Activated CD4-positive, alpha-beta T cell treated with anti-CD3 and anti-CD28 coated beads for 24 hours (primary cell): ENCODE measurements at places on chromosomes 5 and 9.

DNA sequence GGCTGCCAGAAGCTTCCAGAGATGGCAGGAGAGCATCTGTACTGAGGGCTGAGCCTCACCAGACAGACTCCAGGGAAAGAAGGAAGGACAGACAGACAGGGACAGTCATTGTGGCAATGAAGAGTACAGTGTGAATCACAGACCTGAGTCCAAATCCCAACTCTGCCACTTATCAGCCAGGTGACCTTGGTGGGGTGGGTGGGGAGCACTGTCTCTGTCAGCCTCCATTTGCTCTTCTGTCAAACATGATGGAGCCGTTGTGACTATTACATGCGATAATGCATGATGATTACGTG lies 85.9 kb upstream of the FSTL4 start:
- no peak for DNase-seq

DNA sequence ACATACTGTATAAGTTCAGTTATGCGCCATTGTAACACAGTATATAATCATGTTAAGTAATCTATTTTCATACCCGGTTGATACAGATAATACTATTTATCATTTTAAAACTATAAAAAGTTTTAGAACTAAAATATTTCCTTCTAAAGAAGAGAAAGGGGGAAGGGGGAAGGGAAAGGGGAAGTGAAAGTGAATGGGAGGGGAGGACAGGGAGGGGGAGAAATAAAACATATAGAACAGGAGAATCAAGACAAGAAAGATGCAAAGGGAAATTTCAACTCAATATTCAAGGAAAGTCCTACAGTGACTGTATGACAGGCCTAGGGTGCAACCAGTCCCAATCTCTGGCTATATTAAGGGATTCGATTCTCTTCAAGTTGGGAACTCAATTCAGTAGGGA lies 1278.8 kb downstream of the MAT2B start:
- DNase-seq = no peak

DNA sequence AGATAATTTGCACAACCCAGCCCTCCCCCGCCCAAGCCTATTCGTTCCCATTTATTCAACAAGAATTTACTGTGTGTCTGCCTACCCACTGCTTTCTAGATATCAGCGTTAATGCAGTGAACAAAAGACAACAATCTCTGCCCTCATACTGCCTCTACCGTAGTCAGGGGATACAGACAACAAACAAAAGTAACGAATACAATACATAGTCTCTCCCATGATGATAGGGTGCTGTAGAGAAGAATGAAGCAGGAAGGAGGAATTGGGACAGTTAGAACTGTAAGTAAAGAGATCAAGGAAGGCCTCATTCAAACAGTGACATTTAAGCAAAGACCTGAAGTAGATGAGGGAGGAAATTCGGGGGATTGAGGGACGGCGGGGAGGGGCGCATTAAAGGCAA lies 1.7 kb downstream of the GFM2 start:
- no peak for DNase-seq

- no peak for DNase-seq
Measured at GRCh38 chr9:123438321-123438720, 82.3 kb downstream of the CRB2 start.

- DNase-seq = no peak
Measured at GRCh38 chr5:172076761-172077244, 70.4 kb upstream of the FBXW11 start.

DNA sequence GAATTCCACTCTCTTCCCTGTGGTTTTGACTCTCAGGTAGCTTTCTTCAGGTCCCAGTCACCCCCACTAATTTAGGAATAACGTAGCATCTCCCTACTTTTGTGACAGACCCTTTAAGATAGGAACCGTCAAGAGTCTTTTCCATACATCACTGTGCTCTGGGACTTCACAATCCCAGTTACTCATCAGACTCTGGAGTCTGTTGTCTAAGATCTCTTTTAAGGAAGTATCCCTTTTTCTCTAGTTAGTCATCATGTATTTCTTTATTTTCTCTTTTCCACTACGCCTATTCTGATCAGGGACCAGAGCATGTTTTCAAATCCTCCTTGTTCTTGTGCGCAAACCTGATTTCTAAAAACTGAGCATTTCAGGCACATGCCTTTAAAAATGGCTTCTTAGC lies 143.0 kb downstream of the GOLPH3 start:
- DNase-seq = no peak

GRCh38 chr9:120446671-120447070 lies 133.3 kb downstream of the CDK5RAP2 start:
- no peak for DNase-seq

DNA sequence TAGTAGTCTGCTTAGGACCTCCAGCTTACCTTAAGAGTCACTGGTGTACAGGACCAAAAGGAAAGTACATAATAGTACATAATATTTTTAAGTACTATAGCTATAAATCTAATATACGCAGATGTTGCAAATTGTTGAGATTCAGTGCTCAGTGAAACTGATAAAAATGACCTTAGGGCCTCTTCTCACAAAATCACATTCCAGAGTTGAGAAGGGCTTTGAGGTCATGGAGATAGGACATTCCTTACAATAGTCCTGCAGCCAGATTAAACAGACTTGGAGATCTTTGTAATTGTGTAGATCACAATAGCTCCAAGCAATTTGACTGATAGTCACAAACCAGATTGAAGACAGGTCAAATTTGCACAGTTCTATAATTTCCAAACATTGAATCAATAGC lies 37.7 kb upstream of the PCSK1 start:
- DNase-seq = no peak

DNA sequence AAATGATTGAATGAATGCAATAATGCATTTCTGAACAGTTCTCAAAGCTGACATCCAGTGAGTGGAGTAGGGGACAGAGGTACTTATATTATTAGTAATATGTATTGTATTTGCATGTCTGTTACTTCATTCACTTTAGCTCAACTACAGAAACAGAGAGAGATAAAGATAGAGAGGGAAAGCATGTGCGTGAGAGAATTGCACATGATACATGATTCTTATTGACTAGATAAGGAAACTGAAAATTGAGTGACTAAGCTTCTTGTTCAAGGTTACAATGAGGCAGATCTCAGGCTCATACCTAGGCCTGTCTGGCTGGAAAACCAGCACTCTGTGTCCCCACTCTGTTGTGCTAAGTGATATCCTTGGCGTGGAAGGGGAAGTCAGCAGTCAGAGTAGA lies 337.7 kb upstream of the KLF4 start:
- DNase-seq = no peak

GRCh38 chr9:14838701-14839100 lies 71.5 kb downstream of the FREM1 start:
- DNase-seq = no peak

DNA sequence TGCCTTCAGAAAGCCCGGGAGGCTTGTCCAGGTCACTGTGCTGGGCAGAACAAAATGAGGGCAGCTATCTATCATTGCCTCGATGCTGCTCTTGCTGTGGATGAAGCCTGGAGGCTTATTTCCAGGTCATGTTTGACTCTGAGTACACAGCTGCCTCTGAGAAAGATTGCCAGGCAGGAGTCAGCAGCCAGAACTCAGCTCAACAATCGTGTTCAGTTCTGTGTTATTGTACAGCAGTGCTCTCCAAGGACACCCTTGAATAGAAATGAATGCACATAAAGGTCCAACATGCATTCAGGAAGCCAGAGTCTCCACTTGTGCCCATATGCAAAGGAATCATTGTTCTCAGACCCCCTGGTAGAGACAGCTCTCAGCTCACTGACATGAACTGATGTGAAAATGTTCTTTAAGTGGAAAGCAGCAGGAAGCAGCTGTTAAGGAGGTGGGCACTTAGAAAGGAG lies 61.7 kb upstream of the ZFR start:
- no peak for DNase-seq

GRCh38 chr9:108980893-108981292 lies 32.4 kb downstream of the CTNNAL1 start:
- DNase-seq = no peak

DNA sequence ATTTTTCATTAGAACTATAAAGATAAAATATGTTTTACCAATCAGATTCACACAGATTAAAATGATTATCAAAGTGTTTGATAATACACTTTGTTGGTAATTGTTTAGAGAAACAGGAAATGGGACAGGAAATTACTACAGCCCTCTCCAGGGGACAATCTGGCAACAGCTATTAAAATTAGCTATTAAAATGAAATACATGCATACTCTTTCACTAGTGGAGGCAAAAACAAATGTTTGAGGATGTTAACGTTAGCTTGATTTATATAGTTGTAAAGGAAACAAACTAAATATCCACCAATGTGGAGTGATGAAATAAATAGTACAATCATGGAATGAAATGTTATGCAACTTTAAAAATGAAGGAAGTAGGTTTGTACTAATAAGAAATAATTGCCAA lies 53.7 kb downstream of the TARS1 start:
- no peak for DNase-seq

DNA sequence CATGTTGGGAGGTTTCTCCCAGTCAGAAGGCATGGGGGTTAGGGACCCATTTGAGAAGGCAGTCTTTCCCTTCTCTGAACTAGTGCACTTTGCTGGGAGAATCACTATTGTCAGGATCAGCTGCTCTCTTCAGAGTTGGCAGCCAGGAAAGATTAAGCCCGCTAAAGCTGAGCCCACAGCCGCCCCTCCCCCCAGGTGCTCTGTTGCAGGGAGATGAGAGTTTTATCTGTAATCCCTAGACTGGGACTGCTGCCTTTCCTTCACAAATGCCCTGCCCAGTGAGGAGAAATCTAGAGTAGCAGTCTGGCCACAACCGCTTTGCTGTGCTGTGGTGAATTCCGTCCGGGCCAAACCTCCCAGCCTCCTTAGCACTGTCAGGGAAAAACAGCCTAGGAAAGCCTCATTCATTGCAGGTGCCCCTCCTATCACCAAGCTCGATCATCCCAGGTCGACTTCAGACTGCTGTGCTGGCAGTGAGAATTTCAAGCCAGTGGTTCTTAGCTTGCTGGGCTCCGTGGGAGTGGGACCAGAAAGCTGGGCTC lies 69.8 kb downstream of the CNTLN start:
- no peak for DNase-seq

DNA sequence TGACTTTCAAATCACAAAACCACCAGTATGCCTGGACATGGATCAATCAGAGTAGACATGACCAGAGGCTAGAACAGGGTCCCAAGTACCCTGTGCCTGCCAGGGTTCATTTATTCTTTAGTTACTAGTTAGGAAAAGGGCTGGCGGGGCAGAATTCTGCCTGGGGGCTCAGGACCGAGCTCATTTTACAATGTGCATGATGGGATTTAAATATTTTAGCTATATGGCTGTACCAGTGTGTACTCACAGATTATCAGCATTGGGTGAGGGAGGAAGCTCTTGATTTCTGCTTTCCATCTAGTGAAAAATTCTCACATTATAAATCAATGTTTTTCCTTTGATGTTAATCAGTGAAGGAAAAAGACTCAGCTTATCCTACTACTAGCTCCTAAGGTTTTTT lies 1511.1 kb downstream of the EFNA5 start:
- no peak for DNase-seq

DNA sequence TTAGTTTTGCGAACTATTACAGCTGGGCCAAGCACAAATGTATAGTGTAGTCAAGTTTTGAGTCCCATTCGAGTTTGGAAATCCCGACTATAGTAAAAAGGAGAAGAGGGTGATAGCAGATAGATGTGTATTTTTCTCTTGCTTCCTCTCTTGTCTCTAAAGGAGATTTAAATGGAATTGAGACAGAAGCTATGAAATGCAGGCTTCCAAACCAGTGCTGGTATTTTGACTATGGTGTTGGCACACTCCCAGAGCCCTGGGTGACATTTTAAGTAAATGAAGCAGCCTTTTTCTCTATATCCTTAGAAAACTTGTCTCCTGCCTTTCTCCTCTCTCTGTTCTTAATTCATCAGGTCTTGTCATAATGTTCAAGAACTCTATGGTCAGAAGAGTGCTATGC lies 17.7 kb upstream of the AUH start:
- no peak for DNase-seq

GRCh38 chr5:171080186-171080938 lies 218.5 kb downstream of the RANBP17 start:
- no peak for DNase-seq

- DNase-seq = no peak
Measured at GRCh38 chr5:52598968-52599367, 188.7 kb upstream of the ITGA1 start.

GRCh38 chr5:81908771-81909170 lies 63.1 kb upstream of the ATG10 start:
- no peak for DNase-seq

DNA sequence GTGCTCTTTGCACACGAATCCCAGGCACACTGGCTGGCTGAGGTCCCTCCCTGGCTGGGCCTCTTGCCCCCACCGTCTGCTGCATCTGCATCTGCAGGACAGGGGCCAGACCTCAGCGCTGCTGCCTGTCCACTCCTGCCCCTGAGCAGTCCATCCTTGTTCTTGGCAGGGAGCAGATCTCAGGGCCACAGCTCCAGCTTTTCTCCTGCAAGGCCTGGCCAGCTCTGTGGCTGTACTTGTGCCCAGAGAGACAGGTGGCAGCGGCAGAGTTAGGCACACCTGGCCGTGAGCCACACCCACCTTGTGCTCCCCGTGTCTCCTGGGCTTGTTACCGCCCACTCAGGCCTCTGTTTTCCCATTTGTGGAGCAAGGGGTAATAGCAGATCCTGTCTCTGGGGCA lies 13.9 kb downstream of the NEK6 start:
- no peak for DNase-seq

GRCh38 chr9:100449420-100449819 lies 22.5 kb downstream of the MSANTD3 start:
- no peak for DNase-seq
